Gastroesophageal sphincter (tissue), 4 donors: ENCODE measurements at places on chromosomes 2 and 18.

- ATAC-seq = no peak
Measured at GRCh38 chr2:216405588-216405987, 6.7 kb upstream of the SMARCAL1 start.

- no peak for ATAC-seq
Measured at GRCh38 chr2:30180226-30180625, 33.4 kb downstream of the YPEL5 start.

GRCh38 chr2:101114815-101115214 lies 36.4 kb downstream of the TBC1D8 start:
- ATAC-seq = no peak

DNA sequence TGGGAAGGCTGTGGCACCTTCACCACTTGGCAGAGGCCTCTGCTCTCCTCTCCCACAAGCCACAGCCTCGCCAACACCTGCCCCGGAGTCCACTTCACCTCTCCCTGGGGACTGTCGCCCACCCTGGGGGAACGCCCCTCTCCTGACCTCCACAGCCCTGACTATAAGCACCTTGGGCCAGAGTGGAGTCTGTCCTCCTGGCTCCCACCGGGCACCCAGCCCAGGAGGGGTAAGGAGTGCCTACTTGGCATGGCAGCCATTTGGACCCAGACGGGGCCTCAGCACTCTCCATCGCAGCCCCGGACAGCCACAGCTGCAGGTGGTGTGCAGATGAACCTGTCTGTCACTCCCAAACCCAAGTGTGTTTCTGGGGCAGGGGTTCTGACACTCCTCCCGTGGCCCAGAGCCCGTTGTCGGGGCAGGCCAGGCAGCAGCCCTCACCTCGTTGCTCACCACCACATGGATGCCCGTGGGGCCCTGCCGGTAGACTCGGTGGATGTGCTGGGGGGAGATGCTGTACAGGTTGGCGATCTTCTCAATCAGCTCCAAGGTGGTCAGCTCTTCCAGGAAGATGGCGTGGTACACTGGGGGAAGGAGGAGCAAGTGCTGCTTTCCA lies 53.5 kb downstream of the TFCP2L1 start:
- no peak for ATAC-seq

GRCh38 chr2:24262421-24262970 lies 87.6 kb downstream of the FAM228A start:
- no peak for ATAC-seq

- no peak for ATAC-seq
Measured at GRCh38 chr2:54310311-54310710, 54.3 kb upstream of the TSPYL6 start.

DNA sequence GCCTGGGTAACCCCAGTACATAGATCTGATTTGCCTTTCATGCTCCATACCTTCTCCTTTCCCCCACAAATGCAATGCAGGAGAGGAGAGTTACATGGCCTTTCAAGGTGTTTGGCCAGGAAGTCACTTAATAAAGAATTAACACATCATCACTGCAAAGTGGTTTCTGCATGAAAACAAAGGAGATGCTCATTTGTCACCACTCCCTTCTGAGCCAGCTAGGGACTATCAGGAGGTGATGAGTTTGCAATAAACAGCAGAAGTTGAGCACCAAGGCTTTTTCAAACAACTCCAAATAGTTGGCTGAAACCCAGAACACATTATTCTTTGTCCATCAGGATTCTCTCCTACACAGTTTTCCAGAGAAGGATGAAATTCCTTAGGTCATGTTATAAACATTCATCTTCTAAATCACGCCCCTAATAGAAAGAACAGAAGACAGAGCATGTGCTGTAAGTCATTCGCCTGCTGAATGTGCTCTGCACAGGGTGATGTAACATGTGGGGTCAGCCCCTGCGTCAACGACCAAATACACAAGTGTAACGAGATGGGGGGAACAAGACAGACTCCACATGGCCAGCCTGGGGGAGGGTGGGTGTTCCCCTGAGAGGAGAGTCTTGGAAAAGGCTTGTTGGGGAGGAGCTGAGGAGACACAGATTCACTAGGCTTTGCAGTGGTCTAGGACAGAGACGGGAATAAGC lies 87.3 kb upstream of the RMDN2 start:
- ATAC-seq = peak; percentile 87

DNA sequence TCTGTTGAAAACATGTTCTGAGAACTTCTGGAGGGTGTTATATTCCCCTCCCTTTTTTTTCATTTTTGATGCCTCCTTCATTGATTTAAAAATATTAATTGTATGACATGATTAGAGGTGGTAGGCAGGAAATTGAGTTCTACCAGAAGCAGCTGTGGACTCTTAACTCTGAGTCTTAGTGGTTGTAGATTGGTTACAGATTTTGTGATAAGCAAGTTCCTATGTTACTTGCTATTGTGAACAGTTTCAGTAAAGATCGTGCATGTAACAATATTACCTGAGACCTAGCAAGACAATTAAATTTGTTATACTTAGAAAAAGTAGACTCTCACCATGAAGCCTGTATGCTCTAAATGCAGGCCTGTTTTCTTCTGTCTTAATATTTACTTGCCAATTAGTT lies 88.1 kb downstream of the PRPF40A start:
- ATAC-seq = no peak

- ATAC-seq = no peak
Measured at GRCh38 chr2:25246558-25247290, 78.3 kb upstream of the POMC start.

- ATAC-seq = no peak
Measured at GRCh38 chr2:119214453-119215037, 9.1 kb upstream of the STEAP3 start.

GRCh38 chr2:145655165-145655765 lies 1135.3 kb upstream of the ZEB2 start:
- ATAC-seq = no peak

GRCh38 chr2:104976603-104977120 lies 61.2 kb upstream of the MRPS9 start:
- no peak for ATAC-seq

DNA sequence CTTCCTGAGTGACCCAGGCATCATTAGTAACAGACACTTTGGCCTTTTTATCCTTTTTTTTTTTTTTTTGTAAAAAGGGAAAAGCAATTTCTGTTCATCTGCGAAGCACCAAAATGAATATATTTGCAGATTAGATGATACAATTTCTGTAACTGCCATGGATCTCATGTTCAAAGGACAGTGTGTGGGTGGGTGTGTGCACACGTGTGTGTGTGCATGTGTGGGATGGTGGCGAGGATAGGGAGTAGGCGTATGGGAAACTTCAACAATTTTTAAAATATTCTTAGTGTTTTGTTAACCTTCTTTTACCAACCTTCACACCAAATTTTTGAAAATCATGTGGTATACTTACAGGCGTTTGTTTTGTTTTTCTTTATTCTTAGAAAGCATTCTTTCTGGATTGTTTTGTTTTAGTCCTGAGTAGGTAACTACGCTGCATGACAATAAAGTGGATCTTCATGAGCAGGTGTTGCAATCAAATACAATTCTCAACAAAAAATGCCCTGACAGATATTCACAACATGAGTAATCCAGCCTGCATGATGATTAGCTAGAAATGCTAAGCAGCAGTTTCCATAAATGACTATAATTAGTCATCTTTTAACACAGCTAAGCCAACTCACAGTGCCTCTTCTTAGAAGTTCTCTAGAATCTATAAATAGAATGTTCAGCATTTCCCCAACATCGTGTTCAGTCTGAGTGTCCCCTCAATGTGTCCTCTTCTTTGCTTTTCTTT lies 53.5 kb upstream of the RMDN2 start:
- ATAC-seq = peak; percentile 63

DNA sequence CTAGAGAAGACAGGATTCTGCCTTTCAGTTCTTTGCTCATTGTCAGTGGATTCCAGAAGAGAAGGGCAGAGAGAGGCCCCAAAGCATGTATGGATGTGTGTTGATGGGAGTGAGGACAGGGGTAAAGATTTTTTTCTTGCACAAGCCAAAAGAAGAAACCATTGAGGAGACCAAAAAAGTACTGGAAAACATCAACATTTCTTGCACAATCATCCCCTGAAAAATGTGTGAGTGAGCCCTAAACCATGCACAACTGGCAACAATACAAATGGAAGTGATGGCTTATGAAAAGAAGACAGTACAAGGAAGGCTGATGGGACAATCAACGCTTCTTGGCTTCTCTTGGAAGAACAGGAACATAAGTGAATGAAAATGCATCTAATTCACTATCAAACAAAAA lies 5.6 kb upstream of the SMAD7 start:
- ATAC-seq = peak; percentile 33
